Left renal cortex interstitium (tissue), 4 donors: ENCODE measurements at places on chromosomes 11 and 22.

DNA sequence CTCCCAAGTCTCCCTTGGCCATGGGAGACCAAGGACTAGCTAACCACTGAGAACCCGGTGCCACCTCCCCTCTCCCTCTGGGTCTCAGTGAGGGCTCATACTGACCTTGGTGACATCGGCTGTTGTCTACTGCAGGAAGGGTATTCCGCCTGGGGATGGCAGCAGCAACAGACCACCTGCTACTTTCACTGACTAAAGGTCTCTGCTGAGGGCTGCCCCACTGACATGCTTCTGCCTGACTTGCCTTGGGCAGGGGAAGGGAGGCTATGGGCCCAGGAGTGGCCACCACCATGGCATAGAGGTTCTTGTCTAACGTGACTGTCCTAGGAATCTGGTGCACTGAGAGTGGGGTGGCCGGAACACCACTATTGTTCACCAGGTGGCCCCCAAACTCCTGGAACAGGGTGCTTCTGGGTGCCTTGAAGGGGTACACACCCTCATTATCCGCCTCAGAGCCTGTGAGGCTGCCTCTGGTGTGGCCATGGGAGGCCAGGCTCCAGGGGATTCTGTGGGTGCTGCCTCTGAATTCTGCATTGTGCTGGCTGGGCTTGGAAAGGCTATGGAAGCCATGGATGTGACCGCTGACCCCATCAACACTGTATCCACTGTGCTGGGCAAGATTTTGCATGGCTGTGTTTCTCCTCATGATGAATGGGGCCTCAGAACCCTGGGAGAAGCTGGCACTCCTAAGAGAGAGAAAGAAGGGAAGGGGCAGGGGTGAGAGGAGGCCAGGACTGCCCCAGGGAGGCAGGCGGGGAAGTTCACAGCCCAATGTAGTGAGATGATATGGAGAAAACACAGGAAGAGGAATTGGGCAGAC lies 38.3 kb downstream of the GAB4 start:
- DNase-seq, result no peak

GRCh38 chr22:30202531-30203006 lies 44.0 kb downstream of the LIF start:
- no peak for DNase-seq

- DNase-seq, result no peak
Measured at GRCh38 chr22:44191036-44191454, 10.3 kb downstream of the PARVG start.

DNA sequence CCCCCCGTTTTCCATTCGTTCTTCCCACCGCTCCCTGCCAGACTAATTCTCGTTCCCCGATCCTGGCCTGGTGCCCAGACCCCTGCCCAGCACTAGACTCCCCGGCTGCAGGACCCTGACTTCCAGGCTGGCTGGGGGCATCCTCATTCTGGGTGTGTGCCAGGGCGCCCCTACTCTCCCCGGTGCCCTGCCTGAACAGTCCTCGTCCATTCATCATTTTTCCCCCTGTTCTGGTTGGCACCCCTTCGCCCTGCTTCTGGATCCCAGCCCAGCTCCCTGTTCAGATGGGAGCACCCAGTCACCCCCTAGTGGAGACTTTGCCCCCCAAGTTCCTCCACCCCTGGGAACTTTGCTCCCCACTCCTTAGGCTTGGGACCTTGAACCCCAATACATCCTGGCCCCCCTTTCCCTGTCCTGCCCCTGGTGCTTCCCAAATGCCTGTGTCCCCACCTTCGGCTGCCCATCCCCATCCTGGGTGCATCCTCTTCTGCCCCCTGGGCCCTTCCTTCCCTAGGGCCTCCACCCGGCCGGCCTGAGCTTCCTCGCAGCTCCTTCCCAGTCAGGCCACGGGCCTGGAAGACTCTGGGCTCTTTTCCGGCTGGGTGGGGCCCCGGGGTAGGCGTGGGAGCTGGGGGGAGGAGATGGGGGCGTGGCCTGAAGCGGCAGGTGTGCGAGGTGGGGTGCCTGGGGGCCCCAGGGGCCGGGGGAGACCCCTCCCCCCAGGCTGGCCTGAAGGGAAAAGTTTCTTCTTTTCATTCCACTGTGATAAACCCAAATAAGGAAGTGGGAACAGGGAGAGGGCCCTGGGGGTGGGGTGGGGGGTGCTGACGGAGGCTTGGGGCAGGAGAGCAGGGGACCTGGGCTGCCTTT lies 908 bp downstream of the PLCB3 start:
- no peak for DNase-seq

DNA sequence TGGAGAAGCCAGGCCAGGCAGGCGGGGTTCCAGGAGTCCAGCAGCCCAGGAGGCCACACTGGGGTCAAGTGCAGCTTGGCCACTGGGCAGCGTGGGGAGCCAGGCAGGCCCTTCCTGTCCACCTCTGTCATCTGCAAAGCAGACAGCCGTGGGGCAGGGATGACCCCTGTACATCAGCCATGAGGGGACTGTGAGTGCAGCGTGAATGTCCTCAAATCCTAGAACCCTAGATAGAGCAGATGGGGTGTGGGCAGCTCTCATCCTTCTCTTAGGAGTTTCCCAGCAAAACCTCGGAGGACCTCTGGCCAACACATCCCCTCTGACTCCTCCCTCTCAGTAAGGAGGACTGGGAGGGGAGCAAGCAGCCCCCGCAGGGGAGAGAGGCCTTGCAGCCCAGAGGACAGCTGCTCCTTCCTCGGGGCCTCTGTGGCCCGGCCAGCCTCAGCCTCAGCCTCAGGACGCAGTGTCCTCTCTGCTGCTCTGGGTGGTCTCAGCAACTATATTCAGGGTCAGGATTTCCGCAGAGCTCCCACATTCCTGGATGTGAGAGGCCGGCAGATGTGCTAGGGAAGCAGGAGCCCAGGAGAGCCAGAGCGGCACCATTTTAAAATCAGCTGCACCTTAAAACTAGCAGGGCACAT lies 820.5 kb downstream of the BRD1 start:
- DNase-seq, result no peak

DNA sequence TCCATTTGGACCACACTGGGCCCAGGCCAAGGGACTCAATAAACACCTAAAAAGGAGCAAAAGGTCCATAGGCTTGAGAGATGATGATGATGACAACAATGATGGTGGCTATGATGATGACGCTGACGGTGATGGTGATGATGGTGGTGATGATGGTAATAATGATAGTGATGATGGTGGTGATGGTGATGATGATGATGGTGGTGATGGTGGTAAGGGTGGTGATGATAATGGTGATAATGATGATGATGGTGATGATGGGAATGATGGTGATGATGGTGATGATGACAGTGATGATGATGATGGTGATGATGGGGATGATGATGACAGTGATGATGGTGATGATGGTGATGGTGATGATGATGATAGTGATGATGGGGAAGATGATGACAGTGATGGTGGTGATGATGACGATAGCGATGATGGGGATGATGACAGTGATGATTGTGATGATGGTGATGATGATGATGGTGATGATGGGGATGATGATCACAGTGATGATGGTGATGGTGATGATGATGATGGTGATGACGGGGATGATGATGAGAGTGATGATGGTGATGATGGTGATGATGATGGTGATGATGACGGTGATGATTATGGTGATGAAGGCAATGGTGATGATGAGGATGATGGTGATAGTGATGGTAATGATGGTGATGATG lies 7.1 kb upstream of the RASD2 start:
- no peak for DNase-seq

DNA sequence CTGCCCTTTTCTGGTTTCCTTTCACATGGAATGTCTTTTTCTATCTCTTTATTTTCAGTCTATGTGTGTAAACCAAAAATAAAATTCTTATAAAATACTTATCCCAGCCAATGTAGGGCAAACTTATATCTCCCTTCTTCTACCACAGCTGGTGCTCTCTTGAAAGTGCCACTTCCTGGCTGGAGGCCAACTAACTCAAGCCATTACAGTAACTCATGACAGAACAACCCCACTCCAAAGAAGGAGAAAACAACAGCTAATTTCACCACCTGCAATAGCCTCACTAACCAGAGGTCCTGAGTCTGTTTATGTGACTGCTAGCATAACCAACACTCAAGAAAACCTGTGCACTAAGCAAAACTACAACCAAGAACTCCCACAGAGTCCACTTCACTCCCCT lies 74.9 kb upstream of the DBX1 start:
- no peak for DNase-seq

DNA sequence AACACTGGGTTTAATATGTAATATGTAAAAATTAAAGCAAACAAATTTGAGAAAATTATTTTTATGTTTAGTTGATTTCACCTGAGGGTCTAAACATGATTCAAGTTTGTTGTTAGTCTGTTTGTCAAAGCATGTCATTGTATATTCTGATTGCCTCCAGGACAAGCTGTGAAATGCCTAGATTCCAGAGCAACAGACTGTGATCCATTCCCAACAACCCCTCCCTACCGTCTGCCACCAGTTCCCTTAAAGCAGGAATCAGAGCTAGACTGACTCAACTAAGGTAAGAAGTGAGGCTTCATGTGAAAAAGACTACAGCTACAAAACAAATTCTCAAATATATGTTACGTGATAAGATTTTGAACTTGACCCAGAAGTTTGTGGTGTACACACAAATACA lies 304.2 kb downstream of the RAB38 start:
- DNase-seq, result no peak

DNA sequence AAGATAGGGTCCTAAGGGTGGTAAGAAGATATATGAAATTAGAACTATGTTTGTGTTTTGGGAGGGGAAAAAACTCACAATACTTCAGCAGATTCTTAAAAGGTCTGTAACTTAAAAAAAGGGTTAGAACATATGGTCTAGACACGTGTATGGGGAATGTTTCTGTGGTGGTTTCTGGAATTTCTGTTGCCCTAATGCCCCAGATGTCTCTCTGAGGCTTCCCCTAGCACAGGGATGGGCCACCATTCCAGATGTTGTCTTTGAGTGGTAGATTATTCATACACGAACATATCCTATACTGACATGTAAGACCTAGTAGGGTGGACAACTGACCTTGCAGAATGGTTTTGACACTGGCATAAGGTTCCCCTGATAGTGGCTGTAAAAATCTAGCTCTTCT lies 26.2 kb downstream of the EHF start:
- DNase-seq, result no peak

DNA sequence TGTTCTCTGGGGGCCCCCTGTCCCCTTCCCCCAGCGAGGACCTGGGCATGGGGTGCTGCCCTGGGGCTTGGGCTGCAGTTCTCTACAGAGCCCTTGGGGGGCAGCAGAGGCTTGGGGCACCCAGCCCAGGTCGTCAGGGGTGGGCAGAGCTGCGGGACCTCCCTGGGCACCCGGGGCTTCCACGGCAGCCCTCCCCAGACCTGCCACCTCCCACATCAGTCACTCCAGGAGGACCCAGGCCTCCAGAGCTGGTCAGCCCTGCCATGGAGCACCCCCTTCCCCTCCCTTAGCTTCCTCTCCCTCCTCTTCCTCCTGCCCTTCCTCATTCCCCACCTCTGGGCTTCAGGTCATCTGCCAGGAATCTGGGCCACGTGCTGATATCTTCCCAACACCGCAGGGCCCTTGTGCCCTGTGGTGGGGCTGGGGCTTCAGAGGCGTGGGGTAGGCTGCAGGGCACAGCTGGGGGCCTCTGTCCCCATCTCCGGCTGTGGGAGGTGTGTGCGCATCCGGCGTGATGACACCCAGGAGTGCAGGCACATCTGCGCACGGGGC lies 5.8 kb downstream of the TSPAN4 start:
- DNase-seq, result no peak

DNA sequence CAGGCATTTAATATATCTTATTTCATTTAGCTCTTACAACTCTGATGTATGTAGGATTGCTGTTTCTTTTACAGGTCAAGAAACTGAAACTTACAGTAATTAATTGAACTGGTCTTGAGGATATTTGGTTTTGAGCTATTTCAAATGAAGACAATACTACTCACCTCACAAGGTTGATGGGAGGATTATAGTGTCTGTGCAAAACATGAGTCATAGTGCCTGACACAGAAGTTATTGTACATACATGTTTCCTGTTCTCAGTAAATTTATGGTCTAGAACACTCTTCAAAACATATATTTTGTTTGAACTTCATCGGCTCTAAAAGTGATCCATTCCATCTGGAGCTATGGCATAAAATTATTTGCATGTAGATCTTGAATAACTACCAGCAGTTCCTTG lies 61.9 kb downstream of the CECR2 start:
- DNase-seq, result no peak

- DNase-seq, result no peak
Measured at GRCh38 chr11:83306200-83307080, 20.3 kb upstream of the CCDC90B start.

DNA sequence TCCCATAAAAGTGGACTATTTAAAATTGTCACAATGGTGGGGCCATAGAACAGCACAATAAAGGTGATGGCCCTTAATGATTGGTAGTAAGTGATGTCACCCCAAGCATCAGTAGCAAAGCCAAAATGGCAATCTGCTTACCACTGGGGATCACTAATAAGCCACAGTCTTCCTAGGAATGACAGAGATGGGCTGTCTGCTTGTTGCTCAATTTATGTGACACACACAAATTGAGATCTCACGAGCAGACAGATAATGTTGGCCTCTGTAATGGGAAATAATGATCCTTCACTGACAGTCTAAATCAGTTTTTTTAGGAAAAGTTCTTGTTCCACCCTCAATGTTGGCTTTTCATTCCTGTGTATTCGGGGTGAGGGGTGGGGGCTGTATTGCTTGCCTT lies 515.1 kb downstream of the BRD1 start:
- no peak for DNase-seq

- no peak for DNase-seq
Measured at GRCh38 chr22:24841261-24841660, 35.2 kb downstream of the SGSM1 start.

- no peak for DNase-seq
Measured at GRCh38 chr11:46521961-46522681, 71.7 kb downstream of the AMBRA1 start.

GRCh38 chr11:72826191-72826941 lies 12.2 kb downstream of the ATG16L2 start:
- no peak for DNase-seq

GRCh38 chr22:36221799-36222751 lies 17.3 kb downstream of the APOL2 start:
- no peak for DNase-seq

DNA sequence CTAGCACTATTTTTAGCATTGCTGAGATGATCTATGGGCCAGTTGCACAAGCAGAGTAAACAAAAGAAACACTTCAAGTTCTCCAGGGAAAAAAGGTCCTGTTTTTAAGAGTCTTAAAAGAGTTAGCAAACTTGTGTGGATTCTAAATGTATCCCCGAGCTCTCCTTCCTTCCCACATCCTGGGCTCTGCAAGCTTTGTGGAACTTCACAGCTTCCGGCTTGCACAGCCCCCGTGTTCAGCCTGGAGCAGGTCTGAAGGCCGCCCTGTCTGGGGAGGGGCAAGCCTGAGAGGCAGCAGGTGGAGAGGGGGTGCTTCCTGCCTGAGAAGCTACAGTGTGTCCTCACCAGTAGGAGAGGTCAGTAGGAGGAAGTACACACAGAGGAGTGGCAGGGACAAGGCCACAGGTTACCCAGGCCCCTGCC lies 35.1 kb upstream of the SUSD2 start:
- peak; percentile 48 for DNase-seq

DNA sequence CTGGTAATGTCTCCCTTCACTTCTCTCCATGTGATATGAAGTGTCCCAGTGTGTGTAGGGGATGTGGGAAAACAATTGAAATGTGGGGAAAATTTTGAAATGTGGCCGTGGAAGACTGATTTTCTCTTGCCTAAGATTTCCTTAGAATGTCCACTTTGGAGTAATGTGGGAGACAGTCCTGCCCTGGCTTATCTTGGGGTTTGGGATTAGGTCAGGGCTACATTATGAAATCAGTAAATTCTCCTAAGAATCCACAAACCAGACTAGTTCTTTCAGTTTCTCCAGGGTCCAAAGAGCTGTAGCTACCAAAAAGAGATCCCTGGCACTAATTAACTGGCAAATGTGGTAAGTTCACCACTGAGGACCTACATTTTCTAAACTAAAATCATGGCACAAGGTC lies 22.8 kb downstream of the YPEL4 start:
- no peak for DNase-seq
